ENCODE measurements at places on chromosomes 1 and 21. TPM values are rescaled to one million over a fixed set of nuclear protein-coding genes. Genes with fewer than 3 reads are reported as not detected.
A peak's percentile ranks its signal among the peaks of the same experiment; 100 is the strongest.

GRCh38 chr1:176957603-176958002, 206.9 kb downstream of the ASTN1 start:
- DNase-seq, result no peak

- DNase-seq, result no peak
Observed at GRCh38 chr1:192763243-192763642, 45.6 kb upstream of the RGS2 start.

DNA sequence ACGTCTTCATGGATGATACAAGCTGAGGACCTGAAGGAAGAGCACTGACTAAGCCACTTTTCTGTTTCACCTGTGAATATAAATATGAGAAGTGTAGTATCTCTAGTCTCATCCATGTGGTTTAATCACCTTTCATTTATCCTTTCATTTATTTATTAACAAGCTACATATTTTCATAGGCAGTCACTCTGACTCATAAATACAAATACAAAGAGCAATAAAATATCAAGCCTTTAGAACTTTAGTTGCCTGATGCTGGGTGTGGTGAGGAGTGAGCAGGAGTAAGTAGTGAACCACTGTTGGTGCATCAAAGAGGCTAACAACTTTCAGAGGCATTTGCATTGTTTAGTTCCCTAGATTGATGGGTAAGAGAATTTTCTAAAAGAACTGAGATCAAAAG, 269.0 kb upstream of the C1orf87 start:
- no peak for DNase-seq

- DNase-seq, result no peak
Observed at GRCh38 chr1:48251323-48251722, 28.8 kb downstream of the SLC5A9 start.

Gene TMCC2
- 2.6 TPM for polyA plus RNA-seq

GRCh38 chr1:24327891-24328290, 8.7 kb downstream of the GRHL3 start:
- no peak for DNase-seq

DNA sequence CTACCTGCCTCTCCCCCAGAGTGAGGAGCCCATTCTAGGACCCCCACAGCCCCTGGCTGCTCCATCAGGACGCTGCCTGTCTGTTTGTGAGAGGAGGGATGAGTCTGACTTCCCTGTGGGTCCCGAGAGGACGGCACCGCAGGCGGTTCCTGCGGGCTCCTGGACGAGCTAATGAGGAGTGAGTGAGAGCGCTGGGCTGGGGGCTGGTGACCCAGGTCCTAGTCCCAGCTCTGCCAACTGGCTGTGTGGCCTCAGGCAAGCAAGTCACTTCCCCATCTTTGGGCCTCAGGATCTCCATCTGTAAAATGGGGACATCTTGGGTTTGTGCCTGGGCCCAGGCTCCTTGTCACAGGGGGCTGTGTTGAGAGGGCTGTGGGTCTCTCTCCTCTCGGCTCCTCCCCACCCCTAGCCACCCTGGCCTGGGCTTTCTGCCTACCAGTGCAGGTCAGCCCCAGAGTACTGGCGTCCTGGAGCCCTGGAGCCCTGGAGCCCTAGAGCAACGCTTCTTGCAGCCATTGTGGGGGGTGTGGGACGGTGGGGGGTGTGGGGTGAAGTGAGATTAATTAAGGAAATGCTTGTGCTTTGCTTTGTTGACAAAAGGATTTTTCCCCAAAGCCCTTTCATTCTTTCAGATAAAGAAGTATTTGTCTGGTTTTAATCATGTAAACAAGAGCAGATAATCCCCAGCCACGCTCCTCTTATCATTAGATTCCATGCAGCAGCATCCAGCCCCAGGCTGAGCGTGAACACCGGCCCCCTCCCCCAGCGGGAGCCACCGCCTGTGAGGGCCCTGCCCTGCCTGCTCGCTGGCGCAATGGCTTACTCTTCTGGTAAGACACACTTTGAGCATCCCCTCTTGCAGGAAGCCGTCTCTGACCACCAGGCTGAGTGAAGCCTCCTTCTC, 26.8 kb downstream of the SLC1A7 start:
- DNase-seq, result peak; percentile 69

GRCh38 chr1:209815931-209816341, 10.0 kb upstream of the IRF6 start:
- DNase-seq, result peak; percentile 3

Gene MR1
- polyA plus RNA-seq, result 0.18 TPM

Gene RGS5
- polyA plus RNA-seq, result 18.4 TPM

Gene ADAM30
- polyA plus RNA-seq, result not detected

- DNase-seq, result no peak
Observed at GRCh38 chr1:201565024-201565730, 26.2 kb downstream of the NAV1 start.

Gene SLC16A1
- 218 TPM for polyA plus RNA-seq

DNA sequence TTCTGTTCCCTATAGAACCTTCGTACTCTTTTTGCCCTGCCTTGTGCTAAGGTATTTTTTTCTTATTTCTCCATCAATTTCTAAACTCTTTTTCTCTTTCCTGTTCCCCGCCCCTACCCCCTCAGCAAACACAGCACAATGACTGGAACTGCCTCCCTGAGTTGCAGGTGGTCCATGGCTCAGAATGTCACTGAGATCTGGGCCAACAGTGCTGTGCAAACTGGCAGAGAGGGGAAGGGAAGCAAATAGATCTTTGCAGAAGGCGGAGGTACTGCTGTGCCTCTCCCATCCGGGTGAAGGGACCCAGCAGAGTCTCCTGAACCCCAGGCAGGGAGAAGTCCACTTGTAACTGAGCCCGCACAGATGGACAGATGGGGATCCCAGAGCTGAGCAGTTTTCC, 32.6 kb upstream of the A3GALT2 start:
- DNase-seq, result no peak

DNA sequence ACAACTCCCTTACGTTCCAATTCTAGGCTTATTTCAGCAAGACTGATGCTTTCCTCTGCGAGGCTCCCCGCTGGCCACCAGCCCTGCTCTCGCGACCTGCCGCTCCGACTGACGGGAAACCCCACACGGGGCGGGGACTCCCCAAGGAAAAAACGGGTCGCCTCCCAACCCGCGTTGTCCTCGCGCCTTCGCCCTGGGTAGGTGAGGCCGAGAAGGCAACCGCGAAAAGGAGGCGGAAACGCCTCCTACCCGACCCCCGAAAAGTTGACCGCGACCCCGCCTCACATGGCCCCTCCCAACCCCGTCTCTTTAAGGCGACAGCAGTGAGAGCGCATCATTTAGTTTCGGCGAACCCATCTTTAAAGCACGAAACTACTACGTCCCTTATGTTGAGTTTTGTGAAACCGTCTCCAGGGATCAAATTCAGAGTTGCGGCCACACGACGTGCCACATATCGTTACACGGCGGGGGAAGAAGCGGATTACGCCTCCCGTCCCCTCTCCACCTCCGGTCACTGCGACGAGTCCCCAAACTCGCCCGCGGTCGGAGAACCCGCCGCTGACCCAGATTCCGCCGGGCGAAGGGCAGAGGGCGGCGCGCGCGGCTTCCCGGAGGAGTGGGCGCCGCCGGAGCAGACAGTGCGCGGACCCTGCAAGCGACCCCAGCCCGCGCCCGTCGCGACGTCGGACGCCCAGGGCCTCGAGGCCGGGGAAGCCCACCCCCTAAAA, 1.2 kb downstream of the ANP32E start:
- DNase-seq, result peak; percentile 92

- DNase-seq, result no peak
Observed at GRCh38 chr1:25845664-25846063, 13.6 kb downstream of the AUNIP start.

DNA sequence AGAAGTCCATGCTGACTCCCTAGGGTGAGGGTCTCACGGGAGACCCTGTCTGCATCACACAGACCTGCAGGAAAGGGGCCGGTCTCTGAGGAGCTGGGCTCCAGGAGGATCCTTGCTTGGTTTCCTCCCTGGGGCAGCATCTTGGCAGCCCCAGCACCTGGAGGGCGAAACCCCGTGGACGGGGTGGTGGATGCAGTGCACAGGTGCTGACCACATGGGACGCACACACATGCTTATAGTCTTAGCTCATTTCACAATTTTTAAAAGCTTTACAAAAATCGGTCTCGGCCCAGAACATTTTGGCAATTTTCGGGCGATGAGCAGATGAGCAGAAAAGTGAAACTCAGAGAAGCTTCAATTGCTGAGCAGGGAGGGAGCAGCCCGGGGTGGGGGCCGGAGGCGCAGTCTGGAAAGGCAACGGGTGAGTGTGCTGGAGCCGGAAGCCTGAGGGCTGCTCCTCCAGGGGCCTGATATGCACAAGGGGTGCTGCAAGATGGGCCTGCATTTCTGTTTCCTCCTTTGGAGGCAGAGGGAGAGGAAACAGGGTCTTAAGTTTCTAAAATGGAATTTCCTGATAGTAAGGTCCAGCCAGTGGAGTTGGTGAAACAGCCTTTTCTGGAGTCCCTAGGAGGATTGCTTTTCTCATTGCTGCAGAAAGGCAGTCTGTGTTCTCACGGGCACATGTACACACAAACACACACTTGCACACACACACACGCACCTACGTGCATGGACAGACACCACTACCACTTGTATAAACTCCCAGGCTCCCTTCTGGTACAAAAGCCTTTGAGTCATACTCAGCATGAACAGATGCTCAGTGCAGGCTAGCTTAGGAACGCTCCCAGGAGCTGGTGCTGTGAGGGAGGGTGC, 60.6 kb downstream of the SCCPDH start:
- DNase-seq, result no peak

DNA sequence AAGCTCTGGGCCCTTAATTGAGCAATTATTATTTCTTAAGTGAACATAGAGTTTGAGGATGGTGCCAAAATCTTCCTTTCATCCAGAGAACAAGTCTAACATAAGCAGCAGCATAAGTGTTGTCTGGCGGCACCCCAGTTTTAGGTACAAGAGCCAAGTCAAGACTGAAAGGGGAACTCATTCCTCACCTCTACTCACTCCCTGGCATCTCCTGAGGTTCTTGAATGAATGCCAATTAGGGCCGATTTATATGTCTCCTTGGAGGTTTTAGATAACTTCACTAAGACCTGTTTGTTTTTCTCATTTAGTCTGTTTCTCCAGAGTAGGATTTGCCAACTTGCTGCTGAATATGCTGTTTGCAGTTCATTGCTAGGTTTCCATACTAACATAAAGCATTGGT, 42.6 kb upstream of the ADGRL2 start:
- DNase-seq, result no peak

DNA sequence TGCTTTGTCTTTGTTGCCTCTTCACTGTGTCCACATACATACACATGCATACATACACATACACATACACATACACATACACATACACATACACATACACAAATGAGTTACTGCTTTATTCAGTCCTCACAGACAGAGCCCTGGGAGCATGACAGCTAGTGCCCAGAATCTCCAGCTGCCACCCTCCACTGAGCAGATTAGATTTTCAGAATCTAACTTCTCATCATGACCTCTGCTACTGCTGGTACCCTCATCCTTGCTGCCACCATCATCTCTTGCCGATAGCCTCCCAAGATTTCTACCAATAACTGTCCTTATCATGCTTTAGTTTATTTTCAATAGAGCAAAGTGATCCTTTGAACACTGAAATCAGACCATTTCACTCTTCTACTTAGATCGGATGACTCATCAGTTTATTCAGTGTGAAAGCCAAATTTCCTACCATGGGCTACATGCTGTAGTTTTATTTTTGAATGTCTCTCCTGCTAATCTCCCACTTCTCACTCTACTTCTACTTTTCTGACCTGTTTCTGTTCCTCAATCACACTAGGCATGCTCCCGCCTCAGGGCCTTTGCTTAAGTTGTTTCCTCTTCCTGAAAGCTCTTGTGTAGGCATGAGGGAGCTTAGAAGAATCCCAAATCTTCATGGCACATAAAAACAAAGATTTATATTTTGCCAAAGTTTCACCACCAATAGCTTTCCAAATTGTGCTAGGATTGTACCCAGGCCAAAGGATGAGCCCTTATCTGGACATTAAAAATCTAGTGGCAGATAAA, 43.0 kb downstream of the ATP6V1G3 start:
- DNase-seq, result no peak

Gene LCE1C
- not detected for polyA plus RNA-seq

Gene EXTL1
- 0.21 TPM for polyA plus RNA-seq

GRCh38 chr1:32798191-32798590, 19.0 kb downstream of the YARS1 start:
- DNase-seq, result no peak

GRCh38 chr1:84997667-84998600, 1.0 kb upstream of the MCOLN2 start:
- peak; percentile 61 for DNase-seq

GRCh38 chr1:216456682-216457081, 33.4 kb upstream of the USH2A start:
- peak; percentile 3 for DNase-seq

All from GM23338 (cell line).